ENCODE measurements at places on chromosomes 3 and 15.
A peak's percentile ranks its signal among the peaks of the same experiment; 100 is the strongest.

DNA sequence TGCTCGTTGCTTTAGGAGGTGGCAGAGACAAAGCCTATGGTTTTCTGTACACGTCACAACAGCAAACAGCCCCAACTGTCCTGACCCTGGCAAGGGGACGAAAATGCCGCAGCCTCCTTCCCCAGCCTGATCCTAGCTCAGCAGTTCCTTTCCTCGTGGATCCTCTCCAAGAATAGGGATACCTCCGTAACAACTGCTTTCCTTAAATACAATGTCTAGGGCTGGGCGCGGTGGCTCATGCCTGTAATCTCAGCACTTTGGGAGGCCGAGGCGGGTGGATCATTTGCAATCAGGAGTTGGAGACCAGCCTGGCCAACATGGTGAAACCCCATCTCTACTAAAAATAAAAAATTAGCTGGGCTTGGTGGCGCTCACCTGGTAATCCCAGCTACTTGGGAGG, 17.0 kb downstream of the MAP6D1 start:
- DNase-seq: no peak

GRCh38 chr3:40968666-40969065, 230.6 kb upstream of the CTNNB1 start:
- no peak for DNase-seq

DNA sequence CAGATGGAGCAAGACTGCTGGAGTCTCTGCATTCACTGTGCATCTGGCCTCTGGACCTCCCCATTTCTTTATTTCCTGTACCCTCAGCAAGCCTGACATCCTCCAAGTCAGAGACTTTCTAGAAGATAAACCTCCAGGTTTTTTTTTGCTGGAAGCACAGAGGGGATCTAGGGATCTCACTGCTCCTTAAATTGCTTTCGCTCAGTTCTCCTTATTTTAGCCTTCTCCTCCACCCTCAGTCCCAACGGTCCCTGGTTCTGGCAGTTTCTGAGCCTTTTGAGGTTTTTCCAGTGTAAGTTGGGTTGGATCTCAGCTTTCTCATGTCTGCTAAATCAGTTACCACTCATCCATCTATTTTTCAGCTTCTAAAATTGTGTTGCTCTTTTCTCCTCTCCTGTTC, 22.7 kb upstream of the CHD2 start:
- DNase-seq: no peak

GRCh38 chr3:188950832-188951489, 220.8 kb upstream of the TPRG1 start:
- peak; percentile 98 for DNase-seq

DNA sequence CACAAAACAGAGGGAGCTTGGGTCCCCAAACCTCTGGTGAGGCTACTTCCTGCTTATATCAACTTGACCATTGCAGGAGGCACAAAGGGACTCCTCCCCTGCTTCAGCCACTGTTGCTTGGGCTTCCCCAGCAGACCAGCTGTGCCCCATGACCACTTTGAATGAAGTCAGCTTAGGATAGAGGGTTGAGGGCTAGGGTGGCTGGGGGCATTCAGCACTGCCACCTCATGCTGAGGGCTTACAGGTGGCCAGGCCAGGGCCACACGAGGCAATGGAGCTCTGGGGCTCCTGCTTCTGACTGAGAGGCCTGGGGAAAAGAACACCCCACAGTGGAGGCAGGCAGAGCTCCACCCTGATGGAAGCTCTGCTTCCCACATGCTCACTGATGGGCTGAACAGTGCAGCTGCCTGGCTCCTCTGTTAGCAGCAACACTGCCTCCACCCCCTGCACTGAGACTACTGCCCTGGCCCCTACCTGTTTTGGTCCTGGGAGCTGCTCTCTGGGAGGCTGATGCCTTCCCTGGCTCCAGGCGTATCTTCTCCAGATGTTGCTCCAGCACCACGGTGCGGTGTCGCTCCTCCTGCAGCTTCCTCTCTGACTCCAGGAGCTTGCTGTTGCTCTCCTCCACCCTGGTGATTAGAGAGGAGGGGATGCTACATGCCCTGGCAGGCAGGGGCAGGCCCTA, 10.2 kb upstream of the HHATL start:
- DNase-seq: no peak

DNA sequence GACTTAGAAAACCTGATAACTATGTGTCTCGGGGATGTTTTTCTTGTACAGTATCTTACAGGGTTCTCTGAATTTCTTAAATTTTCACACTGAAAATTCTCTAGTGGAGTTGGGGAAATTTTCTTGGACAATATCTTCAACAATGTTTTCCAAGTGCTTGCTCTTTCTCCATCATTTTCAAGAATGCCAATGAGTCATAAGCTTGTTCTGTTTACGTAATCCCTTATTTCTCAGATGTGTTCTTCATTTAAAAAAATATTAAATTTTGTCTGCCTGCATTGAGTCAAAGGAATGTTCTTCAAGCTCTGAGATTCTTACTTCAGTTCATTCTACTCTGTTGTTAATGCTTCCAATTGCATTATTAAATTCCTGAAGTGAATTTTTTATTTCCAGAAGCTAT, 21.9 kb upstream of the PLSCR2 start:
- DNase-seq: peak; percentile 75

DNA sequence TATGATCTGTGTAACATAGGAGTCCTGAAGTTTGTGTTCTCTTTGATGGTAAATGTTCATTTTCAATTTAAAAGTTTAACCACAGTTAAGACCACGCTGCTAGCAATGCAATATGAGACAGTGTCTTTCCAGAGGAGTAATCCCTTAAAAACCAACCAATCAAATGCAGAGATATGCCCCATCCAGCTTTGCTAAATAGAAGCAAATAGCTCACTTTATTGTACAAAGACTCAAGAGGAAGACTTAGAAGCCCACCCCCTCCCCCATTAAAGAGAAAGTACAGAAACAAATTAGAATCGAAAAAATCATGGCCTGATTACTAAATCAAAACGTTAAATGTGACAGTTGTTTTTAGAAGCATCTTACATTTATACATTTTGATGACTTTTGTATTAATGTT, 2.1 kb upstream of the ANP32A start:
- peak; percentile 29 for DNase-seq

- peak; percentile 55 for DNase-seq
Measured at GRCh38 chr15:87144775-87145174, 1065.1 kb downstream of the AGBL1 start.

DNA sequence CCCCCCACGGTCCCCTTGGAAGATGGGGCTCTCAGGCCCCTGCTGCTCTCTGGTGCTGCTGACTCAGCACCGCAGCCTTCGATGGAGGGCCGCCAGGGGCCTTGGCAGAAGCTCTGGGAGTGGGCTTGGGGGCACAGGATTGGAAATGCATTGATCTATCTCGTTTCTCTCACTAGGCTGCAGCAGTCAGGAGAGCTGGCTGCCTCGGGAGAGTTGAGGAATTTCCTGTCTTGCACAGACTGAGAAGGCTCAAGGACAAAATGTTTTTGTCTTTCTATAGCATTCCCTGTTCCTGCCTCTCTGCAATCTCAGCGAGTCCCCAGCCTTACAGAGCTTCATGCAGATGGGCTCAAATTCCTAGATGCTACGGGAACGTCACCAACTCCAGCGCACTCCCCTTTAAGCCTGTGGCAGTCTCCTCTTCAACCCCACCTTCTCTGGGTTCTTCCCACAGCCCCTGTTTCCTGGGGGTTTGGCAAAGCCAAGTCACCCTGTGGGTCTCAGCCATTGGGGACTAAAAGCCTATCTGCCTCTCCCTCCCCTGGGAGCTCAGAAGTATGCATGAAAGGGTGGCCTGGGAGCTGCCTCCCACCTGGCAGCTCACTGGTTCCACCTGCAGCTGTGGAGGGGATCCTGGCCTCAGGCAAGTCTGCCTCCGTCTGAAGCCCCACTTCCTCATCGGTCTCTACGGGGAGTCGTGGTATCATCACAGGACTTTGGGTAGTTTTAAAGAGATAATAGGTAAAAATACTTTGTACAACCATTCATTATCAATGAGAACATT, 127.4 kb upstream of the HACD2 start:
- peak; percentile 68 for DNase-seq

DNA sequence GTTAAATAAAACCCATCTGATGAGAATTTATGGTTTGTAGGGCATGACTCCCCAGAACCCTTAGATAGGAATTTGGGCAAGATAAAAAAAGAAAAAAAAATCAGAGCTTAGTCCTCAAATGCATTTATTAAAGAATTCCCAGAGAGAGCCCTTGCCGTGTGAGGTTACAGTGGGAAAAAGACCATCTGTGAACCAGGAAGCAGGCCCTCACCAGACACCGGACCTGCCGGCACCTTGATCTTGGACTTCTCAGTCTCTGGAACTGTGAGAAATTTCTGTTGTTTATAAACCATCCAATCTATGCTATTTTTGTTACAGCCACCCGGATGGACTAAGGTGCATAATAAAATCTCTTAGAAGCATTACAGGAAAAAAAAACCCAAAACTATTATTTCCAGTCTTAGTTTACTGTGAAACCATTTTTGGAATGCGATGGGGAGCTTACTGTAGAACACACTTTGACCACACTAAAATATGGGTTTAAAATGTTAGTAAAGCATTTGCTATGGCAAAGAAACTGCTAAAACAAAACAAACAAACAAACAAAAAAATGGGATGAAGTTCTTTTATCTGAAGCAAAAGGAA, 72.2 kb downstream of the LEKR1 start:
- DNase-seq: peak; percentile 9

- no peak for DNase-seq
Measured at GRCh38 chr3:48208076-48208475, 15.2 kb upstream of the CAMP start.

GRCh38 chr3:46873521-46873920, 4.0 kb upstream of the PTH1R start:
- no peak for DNase-seq

DNA sequence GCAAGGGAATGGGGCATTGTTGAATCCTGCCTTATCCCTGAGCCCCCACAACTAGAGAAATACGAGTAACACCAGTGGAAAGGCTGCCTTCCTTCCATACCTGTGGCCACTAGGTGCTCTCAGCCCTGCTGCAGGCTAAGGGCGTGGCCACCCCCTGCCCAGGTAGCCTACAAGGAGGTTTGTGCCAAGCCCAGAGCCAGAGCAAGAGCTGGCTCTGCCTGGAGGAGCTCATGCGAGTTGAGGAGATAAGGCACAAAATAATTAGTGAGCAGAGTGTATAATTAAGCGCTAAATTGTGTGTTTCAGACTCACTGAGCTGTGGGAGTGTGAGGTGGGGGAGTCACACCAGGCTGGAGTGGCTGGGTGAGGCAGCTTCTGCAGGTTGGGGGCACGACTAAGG, 49.2 kb downstream of the TPRA1 start:
- no peak for DNase-seq

DNA sequence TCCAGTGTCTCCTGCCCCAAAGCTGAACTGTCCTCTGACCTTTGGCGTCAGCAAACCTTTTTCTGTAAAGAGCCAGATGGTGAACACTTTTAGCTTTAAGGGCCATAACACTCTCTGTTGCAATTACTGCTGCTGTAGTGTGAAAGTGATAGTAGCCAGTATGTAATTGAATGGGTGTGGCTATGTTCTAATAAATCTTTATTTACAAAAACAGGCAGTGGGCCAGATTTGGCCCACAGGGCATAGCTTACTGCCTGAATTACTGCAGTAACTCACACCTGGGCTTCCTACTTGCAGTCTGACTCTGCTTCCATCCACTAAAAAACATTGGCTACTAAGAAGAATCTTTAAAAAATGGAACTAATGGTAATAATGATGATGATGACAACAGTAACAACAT, 68.0 kb upstream of the SLC6A11 start:
- DNase-seq: no peak

DNA sequence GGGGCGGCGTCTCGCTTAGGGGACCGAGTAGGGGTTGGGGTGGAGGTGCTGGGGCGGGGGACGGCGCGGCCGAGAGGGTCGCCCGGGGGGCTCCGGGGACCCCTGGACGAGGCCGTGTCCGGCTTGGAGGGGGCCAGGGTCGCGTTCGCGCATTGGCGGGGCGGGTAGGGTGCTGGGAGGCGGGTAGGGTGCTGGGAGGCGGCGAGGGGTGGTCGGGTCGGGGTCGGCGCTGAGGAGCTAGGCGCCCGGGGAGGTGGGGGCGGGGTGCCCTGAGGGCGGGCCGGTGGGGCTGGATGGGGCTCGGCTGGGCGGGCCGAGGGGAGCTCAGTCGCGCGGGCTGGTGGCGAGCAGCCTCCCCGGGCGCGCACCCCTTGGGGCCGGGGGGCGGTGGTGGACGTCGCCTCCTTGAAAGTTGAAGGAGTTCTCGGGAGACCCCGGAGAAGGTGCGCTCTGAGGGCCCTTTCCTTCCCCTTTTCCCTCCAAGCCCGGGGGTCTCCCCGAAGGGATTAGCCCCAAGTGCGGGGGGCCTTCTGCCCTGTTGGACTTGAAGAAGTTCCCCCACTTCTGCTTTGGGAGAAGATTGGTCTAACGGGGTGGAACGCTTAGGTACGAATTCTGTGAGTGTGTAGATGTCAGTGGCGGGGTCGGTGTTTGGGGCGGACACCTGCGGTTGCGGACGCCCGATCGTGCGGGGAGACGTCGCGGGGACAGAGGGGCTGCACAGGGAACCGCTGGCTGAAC, 543 bp downstream of the MEF2A start:
- peak; percentile 13 for DNase-seq

- peak; percentile 56 for DNase-seq
Measured at GRCh38 chr3:82133070-82133606, 371.7 kb upstream of the GBE1 start.

DNA sequence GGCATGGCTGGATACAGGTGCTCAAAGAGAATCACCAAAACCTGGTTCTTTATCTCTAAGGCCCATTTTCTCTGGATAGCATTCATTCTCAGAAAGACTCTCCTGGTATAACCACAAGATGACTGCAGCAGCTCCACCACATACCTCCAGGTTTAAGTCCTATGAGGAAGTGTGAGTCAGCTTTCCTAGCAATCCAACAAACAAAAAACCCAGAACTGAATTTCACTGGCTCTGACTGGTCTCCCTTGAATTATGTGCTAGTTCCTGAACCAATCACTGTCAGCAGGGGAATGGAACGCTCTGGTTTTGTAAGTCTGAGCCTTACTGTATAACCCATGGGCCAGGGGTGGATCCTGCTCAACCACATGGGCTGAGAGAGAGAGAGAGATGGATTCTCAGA, 27.2 kb downstream of the MRPL46 start:
- peak; percentile 72 for DNase-seq

- DNase-seq: no peak
Measured at GRCh38 chr15:58016581-58017175, 48.8 kb downstream of the ALDH1A2 start.

GRCh38 chr3:110528305-110529121, 543.1 kb upstream of the NECTIN3 start:
- DNase-seq: peak; percentile 27

DNA sequence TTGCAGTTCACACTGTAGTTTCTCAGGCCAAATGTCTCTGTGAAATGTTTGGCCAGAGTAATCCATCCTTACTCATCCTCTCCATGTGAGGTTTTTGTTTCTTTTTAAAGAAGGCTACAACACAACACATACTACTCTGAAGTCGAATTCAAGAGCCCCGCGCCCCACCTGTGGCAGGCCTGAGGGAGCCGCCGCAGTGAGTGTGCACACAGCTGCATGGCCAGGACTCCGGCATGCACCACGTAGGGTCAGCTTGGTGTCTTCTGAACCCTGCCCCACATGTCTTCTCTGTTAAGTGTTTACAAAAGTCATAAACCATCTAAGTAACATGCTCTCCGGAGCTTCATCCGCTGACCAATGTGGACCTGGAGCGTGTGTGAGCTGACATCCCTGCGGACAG, 58.7 kb downstream of the PGPEP1L start:
- DNase-seq: no peak

GRCh38 chr15:41968701-41969100, 3.7 kb downstream of the EHD4 start:
- DNase-seq: no peak

GRCh38 chr3:83426300-83426699, 1532.5 kb upstream of the CADM2 start:
- no peak for DNase-seq

- peak; percentile 27 for DNase-seq
Measured at GRCh38 chr3:31936420-31937060, 44.5 kb downstream of the OSBPL10 start.
